Mesenteric fat pad (tissue), 1 donor: ENCODE measurements at places on chromosomes 1 and 21.

GRCh38 chr1:239457491-239458143 is 71.2 kb downstream of the CHRM3 start:
- no peak for DNase-seq

- DNase-seq = no peak
Observed at GRCh38 chr1:92679980-92680379, 104.9 kb downstream of the EVI5 start.

DNA sequence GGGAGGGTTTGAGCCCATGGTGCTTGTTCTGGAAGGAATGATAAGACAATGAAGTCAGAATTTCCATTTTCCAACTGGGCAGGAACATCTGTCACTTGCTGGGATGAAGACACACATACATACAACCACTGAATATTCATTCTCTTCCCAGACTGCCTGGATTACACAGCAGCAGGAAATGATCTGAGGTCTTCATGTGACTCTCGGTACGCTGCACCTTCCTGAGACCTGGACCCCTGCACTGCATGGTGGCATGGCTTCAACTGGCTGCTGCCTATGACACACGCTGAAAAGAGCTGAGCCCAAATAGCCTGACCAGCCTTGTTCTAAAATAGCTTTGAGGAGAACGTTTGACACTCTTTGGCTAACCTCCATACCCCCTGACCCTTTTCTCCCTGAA is 150.6 kb downstream of the GABPA start:
- no peak for DNase-seq

GRCh38 chr1:45809761-45810160 is 6.3 kb downstream of the MAST2 start:
- no peak for DNase-seq

GRCh38 chr1:235060607-235061470 is 67.8 kb downstream of the TOMM20 start:
- DNase-seq = no peak

DNA sequence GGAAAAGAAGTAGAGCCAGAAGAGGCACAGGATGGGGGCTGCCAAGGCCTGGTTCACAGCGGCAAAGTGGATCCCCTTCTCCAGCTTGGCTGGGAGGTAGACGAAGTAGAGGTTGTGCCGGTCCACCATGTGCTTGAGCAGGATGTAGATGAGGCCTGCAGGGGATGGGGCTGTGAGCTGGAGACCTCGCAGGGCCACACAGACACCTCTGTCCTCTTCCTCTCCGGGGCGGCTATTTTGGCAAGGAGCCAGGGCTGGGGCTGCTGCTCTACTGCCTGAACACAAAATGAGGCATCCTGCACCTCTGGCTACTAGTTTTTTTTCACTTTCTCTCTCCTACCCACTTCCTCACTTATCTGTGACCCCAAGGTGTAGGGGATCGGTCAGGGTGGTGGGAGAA is 32.3 kb downstream of the TMEM63A start:
- no peak for DNase-seq
